ENCODE measurements at places on chromosomes 5 and 9. TPM values are rescaled to one million over a fixed set of nuclear protein-coding genes. Genes with fewer than 3 reads are reported as not detected.

GRCh38 chr5:1324301-1324700 is 20.6 kb downstream of the CLPTM1L start:
- DNase-seq = peak; percentile 66

DNA sequence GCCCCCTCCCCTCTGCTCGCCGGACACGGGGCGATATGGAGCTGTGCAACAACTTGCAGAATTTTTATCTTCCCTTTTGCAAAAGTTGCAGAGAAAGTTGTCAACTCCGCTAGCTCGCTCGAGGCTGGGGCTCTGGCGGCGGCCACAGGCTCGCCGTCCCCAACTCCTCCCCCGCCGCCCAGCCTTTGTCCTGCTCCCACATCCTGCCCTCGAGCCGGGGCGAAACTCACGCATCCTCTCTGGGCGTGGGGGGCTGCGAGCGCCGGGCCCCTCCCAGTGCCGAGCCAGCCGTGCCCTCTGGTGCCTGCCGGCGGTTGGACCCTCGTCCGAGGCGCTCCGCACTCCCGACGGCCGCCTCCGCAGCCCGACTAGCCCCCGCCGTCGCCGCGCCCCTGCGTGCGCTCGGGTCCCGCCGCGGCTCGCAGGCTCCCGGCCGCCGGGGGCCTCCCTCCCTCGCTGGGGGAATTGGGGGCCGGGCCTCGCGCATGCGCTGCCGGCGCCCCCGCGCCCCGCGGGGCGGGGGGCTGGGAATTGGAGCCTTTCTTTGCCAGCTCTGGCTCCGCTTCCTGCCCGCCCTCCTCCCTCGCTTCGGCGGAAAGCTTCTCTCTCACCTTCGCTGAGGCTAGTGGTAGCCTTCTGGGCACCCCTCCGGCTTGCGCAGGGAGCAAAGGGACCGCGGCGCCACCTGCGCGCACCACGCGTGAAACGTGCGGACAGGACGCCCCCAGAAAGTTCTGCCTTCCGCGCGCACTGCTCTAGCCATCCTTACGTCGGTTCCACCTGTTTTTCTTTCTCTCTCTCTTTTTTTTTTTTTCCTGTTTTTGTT is at the start of gene CCNJL:
Gene CCNJL, minus strand, starts transcription at position 431 of the 826 bp plus-strand sequence. CDS start 641 bp downstream, outside the sequence.
- DNase-seq = no peak

Gene IL13
- total RNA-seq = not detected

Gene MARVELD2
- total RNA-seq = 27.3 TPM

Gene FCN2
- not detected for total RNA-seq

Gene SH3PXD2B
- total RNA-seq = 33.4 TPM

Gene TMEM174
- total RNA-seq = not detected

DNA sequence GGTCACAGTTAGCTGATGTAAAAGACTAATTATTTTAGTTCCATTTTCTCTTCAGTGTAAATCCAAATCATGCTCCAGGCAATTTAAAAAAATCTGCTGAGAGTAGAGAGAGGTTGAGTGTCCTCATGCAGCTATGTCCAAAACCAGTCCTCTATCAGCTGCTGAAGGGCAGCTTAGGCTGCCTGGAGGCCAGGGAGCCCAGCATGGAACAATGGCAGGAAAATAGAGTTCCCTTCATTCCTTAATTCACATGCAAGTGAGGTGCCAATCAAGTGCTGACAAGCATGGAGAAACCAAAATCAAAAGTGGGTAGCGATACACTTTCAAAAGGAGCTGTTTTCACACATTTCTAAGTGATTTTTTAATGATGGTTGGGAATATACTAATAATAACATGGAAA is 78.3 kb upstream of the POU5F2 start:
- no peak for DNase-seq

Gene HINT2
- total RNA-seq = 9.5 TPM

Gene SLC25A2
- 1.1 TPM for total RNA-seq

Gene SPARC
- total RNA-seq = 268 TPM

Gene CNOT8
- 78.5 TPM for total RNA-seq

- DNase-seq = no peak
These were observed 377.7 kb upstream of the IRX1 start for GRCh38 chr5:3217771-3218495.

DNA sequence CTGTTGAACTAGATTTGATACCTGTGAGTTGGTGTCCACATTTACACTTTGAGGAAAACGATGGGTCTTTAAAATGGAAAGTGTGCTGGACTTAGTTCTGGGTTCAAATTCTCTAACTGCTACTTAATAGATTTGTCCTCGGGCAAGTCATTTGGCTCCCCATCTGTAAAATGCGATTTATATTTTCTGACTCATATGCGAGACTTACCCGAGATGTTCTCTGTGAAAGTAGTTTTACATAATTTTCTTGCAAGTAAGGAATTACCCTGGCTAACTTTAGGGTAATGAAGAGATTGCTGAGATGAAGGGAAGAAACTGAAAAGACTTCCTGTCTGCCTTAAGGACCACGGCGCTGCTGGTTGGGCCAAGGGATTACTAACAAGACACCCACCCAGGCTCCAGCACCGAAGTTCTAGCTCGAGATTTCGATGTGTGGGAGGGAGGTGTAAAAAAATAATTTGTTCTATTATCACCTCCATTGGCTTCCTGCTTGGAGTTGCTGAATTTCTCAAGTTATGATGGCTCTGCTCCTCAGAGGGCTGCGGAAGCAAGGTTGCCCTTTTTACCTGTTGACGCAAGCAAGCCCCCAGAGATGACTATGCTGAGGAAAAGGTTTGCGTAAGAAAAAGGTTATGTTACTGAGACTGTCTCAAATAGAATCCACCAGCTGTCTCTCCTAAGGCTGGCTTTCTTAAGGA is 24.1 kb downstream of the PCSK1 start:
- DNase-seq = no peak

GRCh38 chr9:13575558-13575957 is 296.1 kb upstream of the MPDZ start:
- no peak for DNase-seq

Gene ZNF883
- total RNA-seq = 2.9 TPM

GRCh38 chr5:61301341-61302199 is 30.5 kb upstream of the ZSWIM6 start:
- peak; percentile 75 for DNase-seq

Gene FNBP1
- 40.8 TPM for total RNA-seq

DNA sequence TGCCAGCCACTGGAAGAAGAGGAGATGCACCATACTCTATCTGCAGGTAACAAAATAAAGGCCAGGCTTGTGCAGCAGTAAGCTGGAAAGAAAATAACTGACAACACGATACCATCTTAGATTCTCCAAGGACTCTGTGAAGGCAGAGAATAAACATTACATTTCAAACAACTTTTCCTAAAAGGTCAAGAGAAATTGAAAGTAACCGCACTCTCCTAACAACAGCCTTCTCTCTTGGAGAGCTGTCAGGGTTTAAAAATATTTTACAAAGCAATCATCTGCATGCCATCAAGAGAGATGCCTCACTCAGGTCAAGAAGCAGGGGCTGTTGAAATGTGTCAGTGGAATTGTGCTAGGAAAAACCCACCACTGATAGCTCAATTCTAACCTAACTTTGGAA is 13.5 kb upstream of the TTLL11 start:
- no peak for DNase-seq

DNA sequence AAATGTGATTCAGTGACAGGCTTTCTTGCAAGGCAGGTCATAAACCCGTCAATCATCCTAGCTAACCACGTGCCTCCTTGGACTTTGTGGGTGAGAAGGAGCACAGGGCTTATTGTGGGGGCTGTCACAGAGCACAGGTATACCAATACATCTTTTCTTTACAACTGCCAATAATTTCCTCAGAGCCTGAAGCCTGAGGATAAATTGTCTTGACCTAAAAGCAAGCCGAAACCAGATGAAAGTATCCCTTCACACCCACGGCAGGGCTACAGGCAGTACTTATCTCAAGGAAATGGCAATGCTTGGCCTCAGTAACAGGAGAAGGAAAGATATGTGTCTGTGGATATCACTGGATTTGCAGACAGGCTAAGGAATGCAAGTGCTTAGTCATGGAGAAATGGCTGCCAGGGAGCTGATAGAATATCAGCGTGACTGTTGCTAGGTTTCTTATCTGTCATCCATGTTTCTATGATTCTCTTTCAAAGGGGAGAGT is 90.3 kb upstream of the ZNF366 start:
- no peak for DNase-seq

Gene F2RL2
- total RNA-seq = 0.79 TPM

DNA sequence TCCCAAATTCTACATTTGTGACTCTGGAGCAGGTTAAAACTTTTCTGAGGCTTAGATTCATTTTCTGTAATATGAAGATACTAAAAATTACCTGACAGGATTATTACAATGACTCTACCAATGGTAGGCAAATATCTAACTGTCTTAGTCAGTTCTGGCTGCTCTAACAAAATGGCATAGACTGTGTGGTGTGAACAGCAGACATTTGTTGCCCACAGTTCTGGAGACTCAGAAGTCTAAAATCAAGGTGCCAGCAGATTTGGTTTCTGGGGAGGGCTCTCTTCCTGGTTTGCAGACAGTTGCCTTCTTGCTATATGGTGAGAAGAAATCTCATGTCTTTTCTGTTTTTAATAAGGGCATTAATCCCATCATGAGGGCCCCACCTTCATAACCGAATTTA is 245.1 kb downstream of the MAST4 start:
- no peak for DNase-seq

All from suprapubic skin (tissue), 4 donors.